CD4-positive, alpha-beta T cell treated with Interleukin-21 for 1 hour (primary cell): ENCODE measurements at places on chromosomes 2 and 18.

DNA sequence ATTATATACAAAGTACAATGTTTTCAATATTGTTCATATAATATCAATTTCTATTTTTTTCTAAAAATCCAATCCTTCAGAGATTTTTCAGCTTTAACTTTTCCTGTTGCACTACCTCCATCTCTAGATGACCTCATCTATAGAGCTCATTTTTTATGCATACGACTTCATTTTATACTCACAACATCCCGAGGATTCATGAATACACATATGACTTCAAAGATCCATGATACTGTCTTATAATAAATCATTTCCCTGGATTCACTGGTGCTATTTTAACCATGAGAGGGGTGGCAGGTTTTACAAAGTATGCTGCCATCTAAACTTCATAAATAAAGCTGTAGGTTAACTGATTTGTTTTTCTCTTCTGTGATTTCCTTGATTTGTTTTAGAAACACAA lies 694.6 kb downstream of the EPHA4 start:
- DNase-seq, result no peak

DNA sequence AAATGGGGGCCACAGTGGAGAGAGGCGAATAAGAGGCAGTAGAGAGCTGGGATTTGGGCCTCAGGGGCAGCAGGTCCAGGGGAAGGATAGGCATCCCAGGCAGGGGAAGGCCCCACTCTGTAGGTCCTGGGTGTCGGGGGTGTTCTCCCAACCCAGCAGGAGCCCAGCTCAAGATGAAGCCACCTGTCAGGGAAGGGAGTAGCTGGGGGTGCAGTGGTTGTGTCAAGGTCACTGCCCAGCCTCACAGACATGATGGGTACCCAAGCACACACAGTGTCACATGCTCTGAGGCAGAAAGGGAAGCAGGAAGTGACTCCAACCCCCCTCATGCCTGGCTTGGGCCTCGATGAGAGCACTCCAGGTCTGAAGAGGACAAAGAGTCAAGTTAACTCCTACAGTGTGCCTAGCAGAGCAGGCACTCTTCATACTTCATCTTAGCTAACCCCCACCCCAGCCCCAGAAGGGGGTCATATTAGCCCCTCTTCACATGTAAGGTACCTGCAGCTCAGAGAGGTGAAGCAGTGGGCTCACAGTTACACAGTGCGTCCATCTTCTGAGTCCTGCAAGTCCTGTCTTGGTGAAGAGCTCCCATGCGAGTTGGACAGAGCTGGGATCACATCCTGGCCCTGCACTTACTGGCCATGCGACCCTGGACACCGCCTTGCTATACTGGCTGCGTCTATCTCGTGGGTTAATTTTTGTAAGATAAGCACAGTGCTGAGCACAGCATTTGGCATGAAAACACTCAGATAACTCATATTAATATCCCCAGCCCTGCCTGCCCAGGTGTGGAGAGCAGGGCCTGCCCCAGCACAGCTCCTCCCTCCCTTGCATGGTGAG lies 72.6 kb upstream of the DAPL1 start:
- DNase-seq, result no peak

DNA sequence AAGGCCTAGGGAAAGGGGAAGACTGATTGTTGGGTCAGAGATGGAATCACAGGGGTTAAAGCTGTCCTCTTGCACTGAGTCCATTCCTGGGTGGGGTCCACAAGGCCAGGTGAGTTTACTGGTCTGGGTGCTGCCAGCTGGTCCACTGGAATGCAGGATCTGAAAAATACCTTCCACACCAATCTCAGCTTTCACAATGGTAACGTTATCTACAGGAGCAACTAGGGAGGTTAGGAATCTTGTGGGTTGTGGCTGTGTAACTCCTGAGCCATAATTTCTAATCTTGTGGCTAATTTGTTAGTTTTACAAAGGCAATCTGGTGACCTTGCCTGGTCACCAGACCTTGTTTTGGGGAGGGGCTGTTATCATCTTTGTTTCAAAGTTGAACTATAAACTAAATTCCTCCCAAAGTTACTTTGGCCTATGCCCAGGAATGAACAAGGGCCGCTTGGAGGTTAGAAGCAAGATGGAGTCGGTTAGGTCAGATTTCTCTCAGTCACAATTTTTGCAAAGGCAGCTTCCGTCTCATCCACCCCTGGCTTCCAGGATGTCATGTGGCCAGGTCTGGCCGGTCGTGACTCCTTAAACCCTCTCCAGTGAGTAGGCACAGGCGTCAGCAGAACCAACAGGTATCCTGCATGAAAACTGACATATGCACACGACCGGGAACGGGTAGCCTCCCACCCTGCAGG lies 123.3 kb upstream of the SH3BP4 start:
- DNase-seq, result no peak

DNA sequence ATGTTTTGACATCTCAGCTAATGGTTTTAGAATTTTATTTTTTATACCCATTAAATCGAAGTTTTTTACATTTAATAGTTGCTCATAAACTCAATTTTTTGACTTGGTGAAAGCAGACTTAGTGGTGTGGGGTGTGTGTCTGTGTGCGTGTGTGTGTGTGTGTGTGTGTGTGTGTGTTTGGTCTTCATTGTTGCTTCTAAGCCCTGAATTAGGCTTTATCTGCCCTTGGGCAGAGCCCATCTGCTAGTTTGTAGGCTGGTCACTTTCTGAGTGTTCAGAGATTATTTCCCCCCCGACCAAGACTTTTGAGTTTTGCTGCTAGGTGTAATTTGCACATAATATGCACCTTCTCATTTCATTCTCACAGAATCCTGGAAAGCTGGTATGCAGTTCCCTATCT lies 14.3 kb downstream of the PAX3 start:
- no peak for DNase-seq

DNA sequence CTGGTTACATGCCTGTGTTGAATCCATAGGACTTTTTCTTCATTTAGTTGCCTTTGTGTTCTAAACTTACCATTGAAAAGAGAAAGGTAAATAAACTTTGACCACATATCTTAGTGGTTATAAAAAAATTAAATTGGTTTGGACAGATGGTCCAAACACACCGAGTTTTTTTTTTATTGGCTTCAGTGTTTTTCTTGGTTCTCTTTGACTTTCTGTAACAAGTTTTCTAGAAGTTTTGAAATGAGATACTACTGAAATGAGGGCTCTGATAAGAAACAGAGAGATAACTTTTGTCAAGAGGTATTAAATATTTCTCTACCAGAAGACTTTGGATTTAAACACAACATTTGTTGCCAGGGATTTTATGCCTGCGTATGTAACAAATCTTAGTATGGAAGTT lies 20.7 kb downstream of the SPTBN1 start:
- DNase-seq, result no peak

- no peak for DNase-seq
Observed at GRCh38 chr18:74230922-74231714, 60.6 kb downstream of the CYB5A start.

DNA sequence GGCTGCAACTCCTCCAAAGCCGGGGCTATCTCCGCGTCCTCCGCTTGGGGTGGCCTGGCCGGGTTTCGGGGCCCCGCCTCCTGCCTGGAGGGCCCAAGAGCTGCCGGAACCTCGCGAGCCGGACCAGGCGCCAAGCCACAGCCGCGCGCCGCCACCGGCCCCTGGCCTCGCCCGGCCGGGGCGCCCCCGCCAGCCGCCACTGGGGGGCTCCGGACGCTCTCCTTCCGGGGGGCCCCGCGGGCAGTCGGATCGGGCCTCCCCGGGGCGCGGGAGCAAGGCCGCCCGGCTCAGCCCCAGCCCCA lies 17.4 kb upstream of the HAAO start:
- no peak for DNase-seq

DNA sequence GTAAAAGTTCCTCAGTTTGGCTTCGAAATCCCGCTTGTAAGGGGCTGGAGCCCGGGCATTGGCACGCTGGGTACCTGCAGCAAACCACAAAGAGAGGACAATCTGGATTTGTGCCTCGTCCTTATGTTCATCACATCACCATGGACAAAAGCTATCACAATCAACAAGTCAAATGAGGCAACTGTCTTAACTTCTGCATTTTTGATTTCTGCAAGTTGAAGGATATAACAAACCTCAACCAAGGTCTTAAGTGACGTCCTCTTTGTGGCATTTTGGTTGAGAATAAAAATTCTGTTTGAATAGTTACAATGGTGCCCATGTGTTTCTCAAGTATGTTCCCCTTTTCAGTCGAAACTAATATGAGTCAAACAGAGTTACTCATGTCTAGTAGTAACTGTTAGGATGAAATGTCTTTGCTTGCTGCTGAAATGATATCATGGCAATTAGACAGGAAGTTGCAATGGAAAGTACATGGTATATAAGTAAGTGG lies 70.8 kb upstream of the STK17B start:
- peak; percentile 66 for DNase-seq

DNA sequence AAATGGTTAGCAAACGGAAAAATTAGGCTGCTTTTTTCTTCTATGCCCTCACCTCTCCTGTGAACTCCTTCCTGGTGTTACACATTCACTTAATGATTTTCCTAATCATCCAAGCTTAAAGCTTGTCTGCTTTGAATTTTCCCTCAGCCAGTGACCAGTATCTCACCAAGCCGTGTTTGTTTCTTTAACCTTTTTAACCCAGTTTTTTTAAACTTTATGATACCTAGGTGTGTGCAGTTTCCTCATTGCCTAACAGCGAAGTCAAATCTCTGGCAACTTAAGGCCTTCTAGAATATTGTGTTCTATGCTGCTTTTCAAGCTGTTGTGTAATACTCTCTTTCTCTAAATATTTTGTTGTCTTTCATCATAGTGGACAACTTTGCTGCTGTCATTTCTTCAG lies 113.0 kb downstream of the PIK3C3 start:
- no peak for DNase-seq

GRCh38 chr2:12965540-12966269 lies 249.0 kb downstream of the TRIB2 start:
- peak; percentile 49 for DNase-seq

DNA sequence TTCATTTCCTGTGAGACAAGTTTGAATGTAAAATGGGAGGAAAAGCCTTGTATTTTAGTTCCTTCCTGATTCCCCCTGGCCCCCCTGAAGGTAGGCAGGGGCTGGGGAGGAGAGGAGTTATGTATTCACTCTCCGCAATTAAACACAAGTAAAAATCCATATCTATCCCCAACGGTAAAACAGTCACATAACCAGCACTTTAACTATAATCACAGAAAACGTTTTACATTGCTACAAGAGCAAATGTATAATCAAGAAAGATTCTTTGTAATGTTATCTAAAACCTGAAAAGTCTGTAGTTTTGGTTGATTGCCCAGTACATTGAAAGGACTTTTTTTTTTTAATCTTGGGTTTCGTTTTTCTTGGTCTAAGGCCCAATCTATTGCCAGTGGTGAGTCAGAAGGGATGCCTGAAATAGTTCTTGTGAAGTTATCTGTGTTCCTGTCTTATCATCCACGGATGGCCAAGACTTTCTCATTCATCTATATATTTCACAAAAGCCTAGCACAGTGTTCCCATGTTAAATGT lies 34.5 kb upstream of the CCNYL1 start:
- DNase-seq, result no peak

GRCh38 chr2:58065248-58065647 lies 18.6 kb downstream of the VRK2 start:
- no peak for DNase-seq

DNA sequence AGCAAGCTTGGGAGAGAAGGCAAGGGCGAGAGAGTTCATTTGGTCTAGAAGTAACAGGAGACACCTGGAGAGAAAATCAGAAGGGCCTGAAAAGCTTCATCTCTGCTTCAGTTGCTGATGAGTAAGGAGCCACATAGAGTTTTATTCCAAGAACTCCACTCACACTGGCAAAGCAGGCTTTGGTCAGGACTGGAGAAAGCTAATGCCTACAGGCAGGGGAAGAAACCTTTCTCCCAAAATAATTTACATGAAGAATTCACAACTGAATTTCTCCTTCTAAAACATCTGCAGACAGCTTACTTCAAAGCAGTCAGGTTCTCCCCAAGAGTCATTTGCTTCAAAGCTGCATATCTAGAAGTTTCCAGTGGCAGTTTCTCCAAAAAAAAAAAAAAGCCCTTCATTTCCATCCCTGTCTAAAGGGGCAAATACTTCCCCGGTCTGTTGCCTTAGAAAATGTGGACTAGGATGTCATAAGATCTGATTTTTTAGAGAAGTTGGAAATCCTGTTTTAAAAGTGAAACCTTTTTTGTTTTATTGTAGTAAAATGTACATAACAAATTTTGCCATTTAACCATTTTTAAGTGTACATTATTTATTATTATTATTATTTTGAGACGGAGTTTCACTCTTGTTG lies 46.3 kb downstream of the TMEM247 start:
- no peak for DNase-seq

- DNase-seq, result no peak
Observed at GRCh38 chr2:141766225-141766624, 364.6 kb downstream of the LRP1B start.

DNA sequence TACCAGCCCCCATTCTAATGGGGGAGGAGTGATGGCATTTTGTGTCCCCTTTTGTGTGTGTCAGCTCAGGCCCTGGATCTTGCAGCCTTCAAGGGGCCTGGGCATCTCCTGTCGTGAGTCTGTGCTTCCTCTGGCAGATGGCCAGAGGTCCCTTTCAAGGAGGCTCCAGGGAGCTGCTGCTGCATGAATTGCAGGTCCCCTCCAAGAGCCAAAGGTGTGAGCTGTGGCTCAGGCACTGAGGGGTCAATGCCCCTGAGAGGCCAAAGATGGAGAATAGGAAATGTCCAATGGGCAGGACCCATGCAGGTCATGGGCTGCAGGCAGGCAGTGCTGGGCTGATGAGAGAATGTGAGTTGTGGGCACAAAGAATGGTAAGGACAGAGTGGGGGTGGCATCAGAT lies 10.4 kb downstream of the MAB21L4 start:
- DNase-seq, result no peak

GRCh38 chr2:119106301-119106897 lies 52.2 kb downstream of the C1QL2 start:
- no peak for DNase-seq

DNA sequence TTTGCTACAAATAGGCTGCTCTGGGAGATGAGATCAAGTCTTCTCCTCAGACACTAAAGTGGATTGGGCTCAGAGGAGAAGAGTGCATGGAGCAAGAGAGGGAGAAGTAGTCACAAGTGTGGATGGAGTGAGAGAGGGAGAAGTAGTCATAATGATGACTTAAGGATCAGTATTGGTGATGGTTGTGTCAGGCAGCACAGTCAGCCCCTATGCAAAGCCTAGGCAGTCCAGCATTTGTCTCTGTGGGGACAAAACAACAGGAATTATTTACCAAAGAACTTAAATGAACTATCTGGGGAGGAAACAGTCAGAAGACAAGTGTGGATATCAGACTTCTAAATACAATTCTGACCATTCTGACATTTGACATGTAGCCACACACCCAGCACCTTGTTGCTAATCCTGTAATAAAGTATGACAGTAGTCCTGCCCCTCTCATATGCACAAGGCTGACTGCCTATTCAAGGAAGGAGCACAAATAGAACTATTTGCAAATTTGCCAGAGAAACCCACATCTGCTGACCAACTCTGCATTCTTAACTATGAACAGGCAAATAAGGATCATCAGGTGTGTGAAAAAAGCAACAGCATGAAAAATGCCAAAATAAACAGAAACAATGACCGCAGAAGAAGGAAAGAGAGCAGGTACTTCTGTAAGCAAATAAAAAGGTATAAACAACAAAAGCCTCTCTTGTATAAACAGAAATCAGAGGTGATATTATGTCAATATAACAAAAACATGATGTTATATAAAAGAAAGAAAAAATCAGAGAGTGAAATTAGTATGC lies 1597.9 kb upstream of the ACVR2A start:
- no peak for DNase-seq

GRCh38 chr2:239781454-239781853 lies 243.7 kb downstream of the NDUFA10 start:
- no peak for DNase-seq
